ENCODE measurements at places on chromosomes 11 and 22.

- DNase-seq = no peak
These were observed 41.2 kb downstream of the PDE2A start for GRCh38 chr11:72633068-72633467.

DNA sequence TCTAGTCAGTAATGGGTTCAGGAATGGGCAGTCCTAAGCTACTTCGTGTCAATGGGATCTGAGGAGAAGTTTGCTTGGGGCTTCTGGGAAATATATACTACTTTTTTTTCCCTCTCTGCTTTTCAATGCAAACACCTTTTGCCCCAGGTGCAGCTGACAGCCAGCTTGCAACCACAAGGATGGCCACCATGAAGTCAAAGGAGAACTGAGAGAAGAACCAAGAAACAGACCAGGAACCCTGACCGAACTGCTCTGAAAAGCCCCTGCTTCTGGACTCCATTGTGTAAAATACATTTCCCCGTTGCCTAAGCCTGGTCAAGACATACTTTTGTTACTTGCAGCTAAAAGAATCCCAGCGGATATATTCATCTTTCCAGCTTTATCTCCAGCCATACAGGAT, 20.1 kb upstream of the CD44 start:
- no peak for DNase-seq

DNA sequence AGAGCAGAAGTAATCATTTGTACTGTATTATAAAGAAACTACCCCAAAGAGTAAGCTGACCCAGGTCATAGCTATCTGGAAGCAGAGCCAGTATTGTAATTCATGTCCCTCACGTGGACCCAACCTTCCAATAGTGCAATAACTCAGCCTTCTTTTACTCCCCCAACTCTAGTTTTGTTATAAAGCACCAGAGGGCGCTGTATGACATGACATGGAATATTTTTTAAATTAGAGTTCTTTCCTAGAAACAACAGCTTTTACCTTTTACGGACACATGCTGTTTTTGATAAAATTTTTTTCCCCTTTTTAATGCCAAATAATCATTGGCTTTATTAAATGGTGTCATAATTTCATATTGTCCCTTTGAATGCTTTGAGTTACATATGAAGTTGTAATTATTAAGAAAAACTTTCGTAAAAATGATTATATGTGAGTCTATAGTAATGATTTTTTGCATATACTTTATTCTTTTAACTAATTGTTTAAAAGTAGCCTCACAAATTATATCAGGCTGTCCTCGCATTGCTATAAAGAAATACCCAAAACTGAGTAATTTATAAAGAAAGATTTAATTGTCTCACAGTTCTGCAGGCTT, 76.9 kb downstream of the DKK3 start:
- DNase-seq = peak; percentile 27

DNA sequence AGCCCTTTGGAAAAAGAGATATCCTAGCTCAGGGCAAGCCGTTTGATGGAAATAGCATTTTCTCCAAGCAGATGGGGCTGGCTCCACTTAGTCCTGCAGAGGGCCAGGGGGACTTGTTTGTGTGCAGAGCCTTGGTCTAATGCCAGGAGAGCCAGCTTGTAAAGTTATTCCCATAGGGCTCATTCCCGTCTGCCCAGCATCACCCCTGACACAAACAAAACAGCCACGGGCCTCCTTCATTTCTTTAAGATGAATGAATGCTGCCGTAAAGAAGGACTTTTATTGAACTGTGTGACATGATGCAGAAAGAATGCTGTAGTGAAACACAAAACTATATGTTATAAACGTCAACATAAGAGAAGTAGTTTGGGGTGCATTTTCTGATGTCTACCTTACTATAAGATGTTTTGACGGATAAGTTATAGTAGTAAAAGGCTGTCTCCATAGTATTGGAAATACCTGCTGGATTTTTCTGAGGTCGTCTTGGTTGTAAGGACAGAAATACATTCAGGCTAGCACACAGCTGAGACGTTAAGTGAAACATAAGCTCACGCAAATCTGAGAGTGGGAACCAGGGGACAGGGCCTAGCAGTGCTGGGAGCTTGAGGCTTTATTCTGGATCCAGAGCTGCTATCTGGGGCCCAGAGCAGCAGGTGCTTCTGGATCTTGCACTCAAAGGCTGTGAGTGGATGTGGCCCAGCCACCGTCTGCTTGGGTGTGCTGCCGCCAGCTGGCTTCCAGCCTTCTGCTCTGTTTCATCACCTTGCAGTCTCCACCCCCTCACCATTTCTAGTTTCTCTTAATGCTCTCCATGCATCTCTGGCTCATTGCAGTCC, 53.3 kb downstream of the NCAM1 start:
- DNase-seq = peak; percentile 58

- no peak for DNase-seq
These were observed 3.1 kb downstream of the KCNJ5 start for GRCh38 chr11:128894286-128894681.

DNA sequence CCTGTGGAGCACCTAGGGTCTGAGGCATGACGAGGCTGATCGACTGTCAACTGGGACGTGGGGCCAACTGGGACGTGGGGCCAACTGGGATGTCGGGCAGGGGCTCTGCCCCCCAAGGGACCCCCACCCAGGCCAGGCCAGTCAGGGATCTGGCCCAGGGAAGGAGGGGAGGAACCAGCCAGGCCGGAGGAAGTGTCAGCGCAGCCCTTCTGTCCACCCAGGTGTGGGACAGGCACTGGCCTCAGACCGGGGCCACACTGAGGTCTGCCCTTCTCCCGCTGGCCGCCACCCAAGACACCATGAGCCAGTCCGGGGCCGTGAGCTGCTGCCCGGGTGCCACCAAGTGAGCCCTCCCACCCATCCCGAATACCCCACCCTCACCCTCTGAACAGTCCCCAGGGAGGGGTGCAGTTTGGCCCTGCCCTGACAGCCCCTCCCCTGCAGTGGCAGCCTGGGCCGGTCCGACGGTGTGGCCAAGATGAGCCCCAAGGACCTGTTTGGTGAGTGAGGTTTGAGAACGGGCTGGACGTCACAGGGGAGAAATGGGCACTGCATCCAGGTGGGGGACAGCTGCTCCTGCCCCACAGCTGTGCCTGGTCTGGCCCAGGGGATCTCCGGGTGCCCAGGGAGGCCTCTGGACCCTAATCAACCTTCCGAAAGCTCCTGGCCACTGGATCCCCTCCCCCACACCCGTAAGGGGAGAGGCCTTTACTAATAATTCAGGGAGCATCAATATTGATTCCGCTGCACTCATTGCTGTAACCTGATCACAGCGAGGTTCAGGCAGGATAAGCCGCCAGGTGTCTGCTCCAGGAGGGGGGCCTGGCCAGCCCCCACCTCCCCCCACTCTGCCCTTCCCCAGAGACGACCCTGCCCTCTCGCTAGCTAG, 3.3 kb downstream of the EPS8L2 start:
- DNase-seq = no peak

- DNase-seq = peak; percentile 65
These were observed 98.3 kb upstream of the HSD17B12 start for GRCh38 chr11:43582024-43582862.

- no peak for DNase-seq
These were observed 255.2 kb upstream of the ZC3H12C start for GRCh38 chr11:109838026-109838425.

GRCh38 chr22:45185718-45186514, 22.2 kb downstream of the NUP50 start:
- no peak for DNase-seq

DNA sequence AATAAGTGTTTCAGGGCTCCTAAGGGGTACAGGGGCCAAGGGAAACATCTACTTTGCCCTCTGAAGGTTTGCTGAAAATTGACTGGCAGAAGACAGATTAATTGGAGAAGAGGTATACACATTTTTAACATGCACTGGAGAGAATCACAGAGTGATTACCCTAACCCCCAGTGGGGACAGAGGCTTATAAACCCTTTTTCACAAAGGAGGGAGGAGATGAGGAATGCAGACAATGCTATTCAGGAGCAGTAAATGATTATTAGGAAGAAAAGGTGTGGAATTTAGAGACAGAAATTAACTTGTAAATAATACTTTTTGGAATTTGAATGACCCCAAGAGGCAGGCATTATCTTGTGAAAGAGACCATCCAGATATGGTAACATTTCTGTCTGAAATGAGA, 582.4 kb upstream of the B3GAT1 start:
- DNase-seq = no peak

DNA sequence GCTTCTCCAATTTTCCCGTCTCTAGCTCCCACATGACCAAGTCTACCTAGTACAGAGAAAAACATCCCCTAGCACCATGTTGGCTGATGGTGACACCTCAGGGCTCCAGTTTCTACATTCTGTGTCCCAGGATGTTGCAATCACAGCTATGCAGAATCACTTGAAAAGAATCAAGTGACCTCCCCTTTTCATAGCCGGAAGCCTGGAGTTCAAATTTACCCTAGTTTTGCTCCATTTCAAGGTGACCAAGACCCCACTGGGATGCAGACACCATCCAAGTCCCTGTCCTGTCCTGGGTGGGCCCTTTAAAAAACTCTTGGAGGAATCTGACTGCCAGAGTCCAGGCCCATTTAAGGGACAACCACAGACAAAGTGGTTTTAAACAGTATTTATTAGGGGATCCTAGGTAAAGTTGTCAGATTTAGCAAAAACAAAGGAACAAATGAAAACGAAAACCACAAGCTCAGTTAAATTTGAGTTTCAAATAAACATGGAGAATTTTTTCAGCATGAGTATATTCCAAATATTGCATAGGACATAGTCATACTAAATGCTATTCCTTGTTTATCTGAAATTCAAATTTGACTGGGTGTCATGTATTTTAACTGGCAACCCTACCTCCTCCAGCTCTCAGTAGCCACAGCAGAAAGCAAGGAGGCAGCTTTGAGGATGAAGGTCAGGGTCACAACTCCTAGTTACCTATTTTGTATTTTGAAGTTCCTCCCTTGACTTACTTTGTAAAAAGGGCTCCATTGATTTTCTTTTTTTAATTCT, 52.4 kb downstream of the MIAT start:
- no peak for DNase-seq

DNA sequence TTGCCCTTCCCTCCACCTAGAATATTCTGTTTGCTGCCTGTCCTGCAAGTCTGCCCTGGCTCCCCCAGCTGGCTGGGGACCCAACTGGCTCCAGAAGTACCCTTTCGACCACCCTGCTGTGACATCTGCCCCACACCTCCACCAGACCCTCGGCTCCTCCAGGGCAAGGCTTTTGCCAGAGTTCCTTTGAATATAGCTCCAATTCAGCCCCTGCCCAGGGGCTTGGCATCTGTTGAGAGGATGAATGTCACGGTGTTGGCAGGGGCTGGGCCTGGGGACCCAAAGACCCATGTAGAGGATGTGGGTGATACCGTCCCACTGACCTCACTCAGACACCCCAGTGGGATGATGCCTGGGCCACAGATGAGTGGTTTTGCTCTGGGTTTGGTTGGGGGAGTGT, 4.0 kb downstream of the NLRP6 start:
- no peak for DNase-seq

DNA sequence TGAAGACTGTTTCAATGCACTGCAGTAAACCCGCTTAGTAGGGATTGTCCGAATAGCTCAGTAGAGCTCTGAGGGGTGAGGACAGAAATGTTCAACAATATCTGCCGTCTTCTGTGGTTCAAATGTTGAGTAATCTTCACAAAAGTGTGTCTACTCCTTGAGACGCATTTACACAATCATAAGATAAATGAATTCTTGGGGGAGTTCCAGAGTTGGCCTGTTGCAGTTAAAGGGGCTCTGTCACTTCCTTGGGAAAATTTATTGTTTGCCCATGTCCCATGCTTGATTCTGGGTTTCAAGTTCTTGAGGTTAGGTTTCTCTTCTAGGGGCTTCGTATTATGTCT, 614 bp downstream of the ANO3 start:
- no peak for DNase-seq

GRCh38 chr11:77789731-77790476, 30.6 kb downstream of the RSF1 start:
- no peak for DNase-seq

DNA sequence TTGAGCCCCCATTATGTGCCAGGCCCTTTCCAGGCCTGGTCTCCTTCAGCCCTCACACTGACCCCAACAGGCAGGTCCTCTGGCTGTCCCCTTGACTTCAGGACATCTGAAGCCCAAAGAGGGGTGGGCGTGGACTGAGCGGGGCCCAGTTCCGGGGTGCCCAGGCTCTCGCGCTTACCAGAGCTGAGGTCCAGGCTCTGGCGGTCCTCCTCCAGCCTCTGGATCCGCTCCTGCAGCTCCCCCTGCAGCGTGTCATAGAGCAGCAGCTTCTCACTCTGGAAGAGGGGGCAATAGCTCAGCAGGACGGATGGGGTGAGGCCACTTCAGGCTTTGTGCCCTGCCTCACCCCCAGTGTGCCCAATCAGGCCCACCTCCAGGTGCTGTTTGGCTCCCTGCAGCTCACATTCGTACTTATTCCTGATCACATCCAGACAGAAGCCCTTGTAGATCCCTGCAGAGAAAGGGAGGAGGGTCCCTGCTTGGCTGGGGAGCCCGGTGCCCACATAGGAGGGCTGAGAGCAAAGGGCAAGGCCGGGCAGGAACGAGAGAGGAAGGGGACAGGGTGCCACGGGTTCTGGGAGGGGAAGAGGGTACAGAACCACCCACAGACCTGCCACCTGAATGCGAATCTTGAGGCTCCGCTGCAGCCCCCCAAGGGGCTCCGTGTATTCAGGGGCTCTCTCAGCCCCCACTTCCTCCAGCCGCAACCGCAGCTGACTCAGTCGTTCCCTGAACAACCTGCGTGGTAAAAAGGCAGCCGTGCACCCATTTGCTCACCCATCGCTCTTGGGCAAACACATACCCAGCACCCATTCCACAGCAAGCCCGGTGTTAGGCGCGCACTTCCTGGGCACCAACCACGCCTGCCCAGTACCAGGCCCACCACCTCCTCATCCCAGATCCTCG, 4.1 kb downstream of the BRMS1 start:
- DNase-seq = no peak
